ENCODE measurements at places on chromosomes 3 and 15.

GRCh38 chr15:98850961-98851572 is 156.5 kb downstream of the PGPEP1L start:
- DNase-seq: peak; percentile 71

DNA sequence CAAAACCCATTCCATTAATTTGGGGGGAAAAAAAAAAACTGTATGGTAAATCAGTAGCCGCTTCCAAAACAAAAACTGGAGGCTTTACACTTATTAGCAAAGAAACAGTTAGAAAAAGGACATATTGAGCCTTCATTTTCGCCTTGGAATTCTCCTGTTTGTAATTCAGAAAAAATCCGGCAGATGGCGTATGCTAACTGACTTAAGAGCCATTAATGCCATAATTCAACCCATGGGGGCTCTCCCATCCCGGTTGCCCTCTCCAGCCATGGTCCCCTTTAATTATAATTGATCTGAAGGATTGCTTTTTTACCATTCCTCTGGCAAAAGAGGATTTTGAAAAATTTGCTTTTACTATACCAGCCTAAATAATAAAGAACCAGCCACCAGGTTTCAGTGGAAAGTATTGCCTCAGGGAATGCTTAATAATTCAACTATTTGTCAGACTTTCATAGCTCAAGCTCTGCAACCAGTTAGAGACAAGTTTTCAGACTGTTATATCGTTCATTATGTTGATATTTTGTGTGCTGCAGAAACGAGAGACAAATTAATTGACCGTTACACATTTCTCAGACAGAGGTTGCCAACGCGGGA is 9.4 kb upstream of the RPL24 start:
- peak; percentile 52 for DNase-seq

DNA sequence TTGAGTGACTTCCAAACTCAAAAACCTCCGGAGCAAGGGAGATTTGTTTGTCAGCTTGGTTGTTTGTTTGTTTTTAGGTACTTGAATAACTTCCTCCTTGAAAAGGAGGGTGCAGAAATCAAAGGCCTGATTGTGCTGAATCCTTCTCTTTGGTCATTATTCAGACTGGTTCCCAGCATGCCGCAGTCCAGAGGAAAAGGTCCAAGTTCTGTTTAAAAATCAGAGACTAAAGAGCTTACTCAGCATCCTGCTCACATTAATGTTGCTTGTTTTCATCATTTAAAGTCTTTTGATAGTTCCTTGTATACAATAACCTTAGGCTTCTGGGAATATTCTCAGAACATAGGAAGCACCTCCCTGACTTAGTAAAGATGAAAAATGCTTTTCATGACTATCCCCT is 982 bp upstream of the SCG3 start:
- no peak for DNase-seq

- DNase-seq: no peak
Measured at GRCh38 chr3:169914321-169914720, 2.9 kb downstream of the SAMD7 start.

- no peak for DNase-seq
Measured at GRCh38 chr3:72748659-72749058, 99.6 kb downstream of the SHQ1 start.

DNA sequence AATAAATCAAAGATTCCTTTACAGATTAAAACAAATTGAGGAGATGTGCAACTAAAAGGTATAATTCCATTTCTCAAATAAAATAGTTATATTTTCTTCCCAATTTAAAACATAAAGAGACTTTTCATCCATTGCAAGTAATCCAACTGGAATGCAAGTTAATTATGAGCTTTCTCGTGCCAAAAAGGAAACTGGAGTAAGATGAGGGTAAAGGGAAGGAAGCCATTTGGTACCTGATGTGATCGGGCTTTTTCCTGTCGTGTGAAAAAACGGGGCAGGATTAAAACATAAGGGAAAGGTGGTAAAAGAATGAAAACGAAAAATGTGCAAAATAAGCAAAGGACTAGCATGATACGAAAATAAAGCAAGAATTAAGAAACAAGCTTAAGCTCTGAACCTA is 41.8 kb upstream of the XXYLT1 start:
- no peak for DNase-seq

DNA sequence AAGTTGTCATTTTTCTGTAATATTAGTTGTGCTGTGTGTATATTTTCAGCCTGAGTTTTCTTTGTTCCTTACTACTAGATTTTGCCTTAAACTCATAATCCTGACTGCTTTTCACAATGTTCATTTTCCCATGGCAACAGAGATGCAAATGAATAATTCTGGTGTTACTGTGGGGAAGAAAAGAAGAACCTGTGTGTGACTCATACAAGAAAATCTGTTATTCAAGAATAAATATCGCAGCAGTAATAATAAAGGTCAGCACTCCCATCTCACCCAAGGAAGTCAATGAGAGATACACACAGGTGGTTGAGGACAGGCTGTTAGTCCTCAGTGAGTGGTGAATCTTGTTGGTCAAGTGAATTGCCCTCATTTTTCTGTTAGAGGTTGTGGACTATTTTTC is 656.6 kb upstream of the NAALADL2 start:
- DNase-seq: no peak

GRCh38 chr15:87154761-87155160 is 1075.1 kb downstream of the AGBL1 start:
- DNase-seq: no peak

DNA sequence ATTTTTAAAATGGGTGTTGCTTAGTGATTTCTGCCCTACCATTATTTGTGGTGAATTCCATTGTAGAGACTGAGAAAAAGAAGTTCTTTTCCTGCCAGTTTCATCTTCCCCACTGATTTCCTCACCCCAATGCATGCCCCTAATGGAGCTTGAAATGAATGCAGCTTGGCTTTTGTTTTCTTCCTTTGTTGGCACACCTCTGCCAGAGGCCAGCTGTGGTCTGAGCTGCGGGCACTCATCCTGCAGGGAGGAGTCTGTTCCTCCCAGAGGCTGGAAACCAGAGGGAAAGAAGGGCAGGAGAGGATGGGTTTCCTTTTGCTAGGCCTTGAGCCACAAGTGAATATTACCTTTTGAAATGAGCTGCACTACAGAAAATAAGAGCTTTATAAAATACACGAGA is 9.3 kb upstream of the ST8SIA2 start:
- no peak for DNase-seq

DNA sequence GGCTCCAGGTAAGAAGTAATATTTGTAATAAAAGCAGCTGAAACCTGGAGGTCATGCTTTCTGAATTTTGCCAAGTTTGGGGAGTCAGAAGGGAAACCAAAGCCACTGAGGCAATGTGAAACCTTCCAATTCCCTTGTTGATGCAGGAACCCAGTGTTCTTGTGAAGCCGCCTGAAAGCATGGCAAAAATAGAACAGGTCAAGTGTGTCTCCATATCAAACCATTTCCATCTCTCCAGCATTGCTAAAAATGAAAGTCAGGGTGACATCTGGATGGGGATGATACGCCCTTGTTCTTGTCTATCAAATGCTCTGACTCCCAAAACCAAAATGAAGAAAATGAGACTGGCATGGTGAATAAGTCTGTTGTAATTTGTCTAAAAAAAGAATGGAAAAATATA is 362.5 kb downstream of the VPS13C start:
- DNase-seq: no peak
